NCI-H82 (cell line): ENCODE measurements at places on chromosomes 13 and 19.

- DNase-seq, result no peak
These were observed 492.1 kb upstream of the GPC6 start for GRCh38 chr13:92734545-92734944.

DNA sequence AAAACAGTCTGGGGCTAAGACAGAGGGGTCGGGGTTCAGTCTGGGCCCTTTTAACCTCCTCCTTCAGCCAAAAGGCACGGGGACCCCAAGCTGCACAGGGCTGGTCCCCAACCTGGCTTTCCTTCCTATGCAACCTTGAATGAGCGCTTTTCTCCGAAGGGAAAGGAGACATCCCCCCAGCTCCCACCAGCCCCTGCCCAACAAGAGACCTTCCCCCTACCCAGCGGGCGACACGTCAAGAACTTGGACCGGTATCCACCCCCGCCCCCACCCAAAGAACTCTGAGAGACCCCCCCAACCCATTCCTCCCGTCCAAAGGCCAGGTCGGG is 35.0 kb upstream of the NANOS3 start:
- DNase-seq, result no peak

GRCh38 chr13:33362986-33363727 is 77.6 kb upstream of the STARD13 start:
- no peak for DNase-seq

- DNase-seq, result no peak
These were observed 83.7 kb downstream of the STK24 start for GRCh38 chr13:98493042-98493712.

DNA sequence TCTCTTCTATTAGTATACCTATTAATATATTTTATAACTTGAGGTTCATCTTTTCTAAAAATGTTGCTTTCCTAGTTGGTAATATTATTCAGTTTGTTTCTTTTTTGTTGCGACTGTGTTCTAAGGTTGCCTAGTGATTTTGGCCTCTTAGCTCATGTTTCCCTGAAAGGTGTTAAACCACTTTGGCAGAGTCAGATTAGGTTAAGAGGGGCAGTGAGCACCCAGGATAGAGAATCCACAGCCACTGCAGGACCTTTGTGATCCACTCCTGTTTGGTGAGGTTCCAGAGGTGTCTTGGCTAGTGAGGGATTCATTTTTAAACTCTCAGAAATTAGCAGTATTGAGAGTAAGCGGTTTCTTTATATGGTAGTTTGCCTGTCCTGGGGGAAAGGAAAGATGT is 14.9 kb upstream of the GPR18 start:
- DNase-seq, result no peak

DNA sequence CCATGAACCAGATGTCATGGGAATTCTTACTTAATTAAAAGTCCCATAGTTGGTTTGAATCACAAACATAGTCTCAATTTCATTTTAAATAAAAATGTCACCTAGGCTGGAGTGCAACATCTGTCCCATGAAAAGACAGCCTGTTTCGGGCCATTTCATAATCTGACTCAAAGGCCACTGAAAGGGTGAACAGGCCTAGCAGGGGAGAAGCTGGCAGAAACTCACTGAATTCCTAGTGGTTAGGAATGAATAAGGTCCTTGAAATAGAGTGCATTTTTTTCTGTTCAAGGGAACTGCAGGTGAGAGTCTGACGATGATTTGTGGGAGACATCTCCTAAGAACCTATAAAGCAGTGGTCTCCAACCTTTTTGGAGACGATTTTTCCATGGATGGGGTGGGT is 44.0 kb upstream of the PCCA start:
- DNase-seq, result no peak

DNA sequence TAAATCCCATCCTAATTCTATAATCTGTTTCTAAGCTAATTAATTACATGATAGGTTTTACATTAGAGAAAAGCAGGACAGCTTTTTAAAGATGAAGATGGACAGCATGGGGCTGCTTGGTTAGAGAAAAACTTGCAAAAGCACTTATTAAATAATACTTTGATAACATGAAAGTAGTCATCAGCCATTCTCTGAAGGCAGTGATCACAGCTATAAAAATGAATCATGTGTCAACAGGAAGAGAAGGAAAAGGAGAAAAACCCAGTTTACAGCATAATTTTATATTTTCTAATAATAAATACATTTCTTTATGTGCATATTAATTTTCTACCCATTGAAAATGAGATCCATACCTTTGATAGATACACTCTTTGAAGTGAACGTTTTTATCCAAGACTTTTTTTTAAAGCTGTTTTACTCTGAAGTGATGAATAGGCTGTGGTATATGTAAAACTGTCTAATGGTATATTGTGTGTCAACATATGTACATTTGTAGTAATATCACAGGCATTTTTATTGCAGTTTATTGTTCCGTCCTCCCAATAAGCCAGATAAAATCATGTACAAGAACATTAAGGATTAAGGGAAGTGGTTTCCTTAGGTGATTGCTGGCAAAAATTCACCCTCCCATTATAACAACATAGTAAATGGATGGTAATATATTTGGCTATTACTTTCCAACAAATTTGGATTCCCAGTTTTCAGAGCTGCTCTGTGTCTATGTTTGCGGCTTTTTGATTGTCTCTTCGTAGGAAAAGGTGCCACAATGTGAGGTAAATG is 1.3 kb upstream of the KLF5 start:
- DNase-seq, result peak; percentile 59

- DNase-seq, result no peak
These were observed 2.9 kb downstream of the CGB3 start for GRCh38 chr19:49020931-49021895.

DNA sequence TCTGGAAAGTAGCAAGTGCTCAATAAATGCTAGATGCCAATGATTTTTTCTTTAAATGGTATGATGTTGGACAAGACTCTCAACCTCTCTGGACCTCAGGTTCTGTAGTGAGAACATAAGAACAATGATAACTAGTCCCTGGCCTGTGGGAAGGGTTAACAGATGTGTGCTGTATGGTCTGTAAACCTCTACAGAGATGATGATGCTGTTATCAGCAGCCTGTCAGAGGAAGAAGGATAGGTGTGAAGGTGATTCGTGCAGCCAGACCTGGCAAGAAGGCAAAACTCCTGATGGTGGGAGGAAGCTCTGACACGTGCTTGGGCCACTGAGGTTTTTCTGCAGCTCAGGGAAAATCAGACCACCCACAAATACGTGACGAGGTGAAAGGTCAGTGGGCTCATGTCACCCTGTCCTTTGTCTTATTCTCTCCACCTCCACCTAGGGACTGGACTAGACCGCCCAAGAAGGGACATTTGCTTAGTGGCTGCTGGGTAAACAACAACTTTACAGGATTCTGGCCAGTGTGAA is 36.7 kb upstream of the UBL3 start:
- no peak for DNase-seq

DNA sequence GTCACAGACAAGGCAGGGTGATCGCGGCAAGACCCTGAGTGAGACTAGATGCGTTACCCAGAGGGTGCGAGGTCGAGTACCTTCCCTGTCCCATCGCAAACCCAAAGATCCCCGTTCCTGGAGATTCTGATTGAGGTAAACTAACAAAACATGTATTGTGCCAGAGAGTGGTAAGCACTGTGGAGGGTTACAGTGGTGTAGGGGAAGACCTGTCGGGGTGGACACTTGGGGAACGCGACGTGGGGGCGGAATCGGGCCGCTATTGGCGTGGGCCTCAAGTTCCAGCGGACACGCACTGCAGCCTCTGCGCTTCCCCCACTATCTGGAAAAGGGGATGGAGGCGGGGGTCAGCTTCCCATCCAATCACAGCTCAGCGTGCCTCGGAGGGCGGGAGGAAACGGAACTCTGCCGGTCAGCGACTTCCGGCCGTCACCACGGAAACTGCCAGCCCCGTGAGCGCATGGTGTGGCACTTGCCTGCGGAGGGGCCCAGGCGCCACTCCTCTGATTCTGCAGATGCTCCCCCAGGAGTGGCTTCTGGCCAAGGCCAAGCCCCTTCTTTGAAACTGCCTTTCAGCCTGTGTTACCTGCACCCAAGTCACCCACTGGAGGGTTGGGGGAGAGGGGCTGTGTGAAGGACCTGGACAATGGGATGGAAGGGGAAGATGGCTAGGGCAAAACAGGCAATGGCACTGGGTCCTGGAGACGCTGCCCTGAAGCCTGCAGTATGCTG is 1.0 kb upstream of the UBE2M start:
- DNase-seq, result no peak

DNA sequence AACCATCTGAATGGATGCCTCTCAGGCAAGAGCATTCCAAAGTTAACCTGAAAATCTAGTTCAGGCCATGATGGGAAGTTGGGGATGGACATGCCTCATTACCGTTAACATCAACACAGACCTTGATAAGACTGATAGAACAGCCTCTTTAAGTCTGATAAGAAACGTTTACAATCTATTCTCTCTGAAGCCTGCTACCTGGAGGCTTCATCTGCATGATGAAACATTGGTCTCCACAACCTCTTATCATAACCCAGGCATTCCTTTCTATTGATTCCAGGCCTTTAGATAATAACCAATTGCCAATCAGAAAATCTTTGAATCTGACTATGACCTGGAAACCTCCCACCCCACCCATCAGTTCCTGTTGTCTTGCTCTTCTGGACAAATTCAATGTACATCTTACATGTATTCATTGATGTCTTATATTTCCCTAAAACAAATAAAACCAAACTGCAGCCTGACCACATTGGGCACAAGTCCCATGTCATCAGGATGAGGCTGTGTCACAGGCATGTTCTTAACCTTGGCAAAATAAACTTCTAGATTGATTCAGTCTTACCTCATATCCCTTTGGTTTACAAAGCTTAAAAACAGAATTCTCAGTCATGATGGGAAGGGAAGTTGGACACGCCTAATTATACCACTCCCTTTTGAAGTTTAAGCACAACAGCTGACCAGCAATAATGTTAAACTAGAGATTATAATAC is 843.8 kb upstream of the SPRY2 start:
- DNase-seq, result no peak

- DNase-seq, result no peak
These were observed 41.5 kb upstream of the F7 start for GRCh38 chr13:113064000-113064533.

DNA sequence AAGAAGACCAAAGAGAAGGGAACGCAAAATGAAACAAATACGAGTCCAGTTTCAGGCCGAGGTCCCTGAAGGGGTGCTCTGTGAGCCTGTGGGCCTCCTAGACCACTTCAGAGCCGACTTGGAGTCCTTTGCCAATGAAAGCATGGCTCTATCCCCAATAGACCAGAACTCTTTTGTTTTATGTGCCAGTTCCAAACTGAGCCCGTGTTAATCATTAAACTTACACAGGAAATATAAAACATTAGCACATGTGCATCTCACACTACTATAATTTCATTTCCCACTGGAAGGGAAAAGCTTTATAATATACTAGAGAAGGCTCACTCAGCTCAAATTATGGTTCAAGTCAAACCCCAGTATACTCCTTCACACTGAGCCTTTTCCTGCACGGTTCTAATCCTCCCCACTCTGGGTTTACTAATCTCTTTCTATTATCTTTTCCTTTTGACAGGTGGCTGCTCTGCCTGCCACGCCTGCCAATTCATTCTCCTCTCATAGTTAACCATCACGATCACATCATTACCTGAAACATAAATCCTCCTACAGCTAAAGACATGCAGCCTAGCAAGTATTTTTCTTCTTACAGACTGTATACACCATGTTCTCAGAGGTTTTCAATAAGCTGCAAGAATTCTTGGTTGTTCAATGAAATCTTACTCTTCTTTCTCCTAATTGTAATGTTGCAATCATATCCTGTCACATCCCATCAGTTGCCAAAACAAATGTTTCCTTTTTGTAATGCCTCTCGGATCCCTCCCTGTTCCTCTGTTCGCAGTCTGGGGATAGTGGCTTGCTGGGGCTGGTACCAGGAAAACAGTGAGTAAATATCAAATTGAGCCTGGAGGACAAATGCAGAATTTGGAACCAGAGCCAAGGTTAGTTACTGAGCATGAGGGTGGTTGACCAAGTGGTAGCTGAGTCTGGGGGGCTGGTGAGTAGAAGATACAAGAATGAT is 18.8 kb upstream of the WASF3 start:
- DNase-seq, result peak; percentile 97

DNA sequence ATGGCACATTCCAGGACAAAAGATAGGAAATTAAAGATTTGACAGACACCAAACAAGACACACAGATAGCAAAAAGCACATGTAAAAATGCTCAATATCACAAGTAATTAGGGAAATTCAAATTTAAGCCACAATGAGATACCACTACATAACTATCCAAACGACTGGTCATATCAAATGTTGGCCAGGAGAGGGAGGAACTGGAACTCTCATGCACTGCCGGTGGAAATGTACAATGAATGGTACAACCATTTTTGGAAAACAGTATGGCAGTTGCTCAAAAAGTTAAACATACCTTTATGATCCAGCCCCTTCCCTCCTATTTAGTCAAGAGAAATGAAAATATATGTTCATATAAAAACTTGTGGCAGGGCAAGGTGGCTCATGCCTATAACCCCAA is 36.8 kb upstream of the CYP2S1 start:
- no peak for DNase-seq

- DNase-seq, result peak; percentile 84
These were observed 91.0 kb downstream of the NHLRC3 start for GRCh38 chr13:39129213-39129612.

GRCh38 chr19:15124572-15125231 is 17.5 kb downstream of the SYDE1 start:
- peak; percentile 76 for DNase-seq

DNA sequence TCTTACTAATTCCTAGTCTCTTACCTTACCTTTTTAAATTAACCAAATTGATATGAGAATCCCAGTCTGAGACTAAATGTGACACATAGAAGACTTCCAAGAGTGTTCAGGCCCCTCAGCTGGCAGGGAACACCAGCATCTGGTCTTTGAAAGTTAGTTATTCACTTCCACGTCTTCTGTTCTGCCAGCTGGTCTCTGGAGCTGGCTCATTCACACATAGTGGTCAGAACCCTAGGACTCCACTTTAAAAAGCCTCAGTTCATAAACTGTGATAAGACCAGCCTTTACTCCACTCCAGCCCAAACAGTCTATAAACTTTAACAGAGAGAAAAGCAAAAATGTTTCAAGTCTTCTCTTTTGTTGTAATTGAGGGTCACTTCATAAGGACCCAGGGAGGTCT is 263.0 kb downstream of the DCT start:
- no peak for DNase-seq

DNA sequence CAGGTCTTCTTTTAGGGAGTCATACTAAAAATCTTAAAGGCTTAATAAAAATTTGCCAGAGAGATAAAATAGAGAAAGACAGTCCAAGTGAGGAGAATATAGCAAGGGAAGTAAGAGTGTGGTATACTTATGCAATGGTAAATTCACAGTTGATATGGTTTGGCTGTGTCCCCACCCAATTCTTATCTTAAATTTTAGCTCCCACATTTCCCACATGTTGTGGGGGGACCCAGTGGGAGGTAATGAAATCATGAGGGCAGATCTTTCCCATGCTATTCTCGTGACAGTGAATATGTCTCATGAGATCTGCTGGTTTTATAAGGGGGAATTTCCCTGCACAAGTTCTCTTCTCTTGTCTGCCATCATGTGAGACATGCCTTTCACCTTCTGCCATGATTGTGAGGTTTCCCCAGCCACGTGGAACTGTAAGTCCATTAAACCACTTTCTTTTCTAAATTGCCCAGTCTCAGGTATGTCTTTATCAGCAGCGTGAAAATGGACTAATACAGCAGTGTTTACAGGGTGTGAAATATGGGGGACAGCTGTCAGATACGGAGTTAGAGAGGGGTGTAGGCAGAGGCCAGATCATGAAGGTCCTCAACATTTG is 115.4 kb downstream of the UGGT2 start:
- no peak for DNase-seq
